ENCODE measurements at places on chromosomes 3 and 15. TPM values are rescaled to one million over a fixed set of nuclear protein-coding genes. Genes with fewer than 3 reads are reported as not detected.

Gene PARP3
- 7.4 TPM for polyA plus RNA-seq

Gene GTF2A2
- polyA plus RNA-seq: 126 TPM

Gene OR5K2
- polyA plus RNA-seq: not detected

Gene CFAP44
- 1.0 TPM for polyA plus RNA-seq

Gene RNU5B-1
- not detected for polyA plus RNA-seq

Gene GAP43
- 151 TPM for polyA plus RNA-seq

Gene EEFSEC
- 40.9 TPM for polyA plus RNA-seq

Gene SLCO2A1
- polyA plus RNA-seq: 3.9 TPM

Gene MFAP1
- polyA plus RNA-seq: 28.0 TPM

Gene AMOTL2
- 23.5 TPM for polyA plus RNA-seq

Gene CIB2
- polyA plus RNA-seq: 64.1 TPM

Gene SCAMP5
- 146 TPM for polyA plus RNA-seq

Measured in brain (organoid and tissue), 16 donors.